Lung (tissue), 17 donors: ENCODE measurements at places on chromosomes 13 and 19. TPM values are rescaled to one million over a fixed set of nuclear protein-coding genes. Genes with fewer than 3 reads are reported as not detected.

Gene CFAP97D2
- total RNA-seq: 3.7 TPM

Gene GJB2
- total RNA-seq: 1.4 TPM

Gene ZNF576
- 5.8 TPM for total RNA-seq

Gene DCAF15
- total RNA-seq: 37.9 TPM

GRCh38 chr13:21676611-21677021 is 5.7 kb downstream of the FGF9 start:
- peak; percentile 76 for DNase-seq

- DNase-seq: no peak
These were observed 142.3 kb downstream of the RNF17 start for GRCh38 chr13:24906268-24906667.

DNA sequence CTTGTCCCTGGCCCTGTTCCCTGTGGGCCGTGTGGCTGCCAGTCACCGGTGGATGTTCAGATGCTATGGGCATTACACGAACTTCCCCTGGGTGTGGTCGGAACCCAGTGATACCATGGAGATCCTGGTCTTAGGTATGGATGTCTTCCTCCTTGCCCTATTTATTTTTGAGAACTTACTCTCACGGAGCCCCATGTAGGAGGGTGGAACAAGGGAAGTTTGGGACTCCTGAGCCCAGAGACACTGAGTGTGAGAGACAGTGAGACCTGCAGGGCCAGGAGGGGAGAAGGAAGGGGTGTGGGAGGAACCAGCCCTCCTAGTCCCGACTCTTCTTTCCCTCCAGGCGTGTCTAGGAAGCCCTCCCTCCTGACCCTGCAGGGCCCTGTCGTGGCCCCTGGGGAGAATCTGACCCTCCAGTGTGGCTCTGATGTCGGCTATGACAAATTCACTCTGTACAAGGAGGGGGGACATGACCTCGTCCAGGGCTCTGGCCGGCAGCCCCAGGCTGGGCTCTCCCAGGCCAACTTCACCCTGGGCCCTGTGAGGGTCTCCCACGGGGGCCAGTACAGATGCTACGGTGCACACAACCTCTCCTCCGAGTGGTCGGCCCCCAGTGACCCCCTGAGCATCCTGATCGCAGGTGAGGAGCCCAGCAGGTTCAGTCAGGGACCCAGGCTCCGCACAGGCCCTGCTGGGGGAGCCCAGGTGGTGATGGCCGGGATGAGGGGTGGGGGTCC is 14.9 kb upstream of the KIR3DL3 start:
- DNase-seq: no peak

- DNase-seq: peak; percentile 31
These were observed 1124.9 kb downstream of the EFNB2 start for GRCh38 chr13:105410602-105411001.

GRCh38 chr13:45595965-45596364 is 19.6 kb downstream of the ERICH6B start:
- DNase-seq: no peak

GRCh38 chr19:43664018-43664417 is 6.0 kb downstream of the PLAUR start:
- peak; percentile 41 for DNase-seq
